ENCODE measurements at places on chromosomes 4 and X.
A peak's percentile ranks its signal among the peaks of the same experiment; 100 is the strongest.

DNA sequence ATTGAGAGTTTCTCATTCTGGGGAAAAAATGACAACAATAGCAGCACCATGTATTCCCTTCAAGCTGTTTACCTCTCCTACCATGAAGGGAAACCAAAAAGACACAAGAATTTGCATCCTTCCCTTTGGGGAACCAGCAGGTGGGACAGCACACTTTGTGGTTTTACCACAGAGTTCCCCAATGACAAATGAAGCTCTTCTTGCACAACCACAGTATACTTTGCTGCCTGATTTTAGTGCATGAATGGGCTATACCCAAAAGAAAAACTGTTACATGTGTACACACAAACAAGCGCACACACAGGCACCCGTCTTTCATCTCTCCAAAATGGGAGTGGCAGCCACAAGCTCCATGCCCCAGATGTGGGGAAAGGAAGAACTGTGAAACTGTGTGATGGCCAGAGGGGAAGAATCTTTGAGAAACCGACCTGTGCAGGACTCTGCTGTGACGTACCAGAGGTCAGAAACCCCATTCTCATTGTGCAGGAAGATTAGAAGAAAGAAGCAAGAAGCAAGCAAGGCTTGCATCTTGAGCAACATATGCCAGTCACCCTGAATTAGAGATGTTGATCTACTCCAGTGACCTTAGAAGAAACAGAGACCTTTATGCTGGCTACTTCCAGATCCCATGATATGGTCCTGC, 2.7 kb upstream of the MAML3 start:
- peak; percentile 28 for DNase-seq

DNA sequence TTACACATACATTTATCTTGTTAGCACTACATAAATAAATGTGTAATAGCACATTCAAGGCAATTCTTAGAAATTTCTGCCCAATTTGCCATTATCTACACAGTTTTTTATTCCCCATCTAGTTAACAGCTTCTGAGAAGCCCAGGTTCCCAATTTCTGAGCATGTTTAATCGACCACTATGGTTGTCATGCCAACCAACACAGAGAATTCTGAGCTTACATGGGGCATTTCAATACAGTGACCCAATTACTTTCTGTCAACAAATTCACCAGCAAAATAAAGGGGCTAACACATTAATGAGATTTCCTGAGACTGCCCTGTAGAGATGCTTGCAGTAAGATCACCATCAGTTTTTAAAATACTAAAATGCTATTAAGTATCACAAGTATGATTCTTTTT, 22.0 kb downstream of the GPM6A start:
- DNase-seq: no peak

GRCh38 chr4:24000470-24000831, 110.6 kb upstream of the PPARGC1A start:
- DNase-seq: no peak

DNA sequence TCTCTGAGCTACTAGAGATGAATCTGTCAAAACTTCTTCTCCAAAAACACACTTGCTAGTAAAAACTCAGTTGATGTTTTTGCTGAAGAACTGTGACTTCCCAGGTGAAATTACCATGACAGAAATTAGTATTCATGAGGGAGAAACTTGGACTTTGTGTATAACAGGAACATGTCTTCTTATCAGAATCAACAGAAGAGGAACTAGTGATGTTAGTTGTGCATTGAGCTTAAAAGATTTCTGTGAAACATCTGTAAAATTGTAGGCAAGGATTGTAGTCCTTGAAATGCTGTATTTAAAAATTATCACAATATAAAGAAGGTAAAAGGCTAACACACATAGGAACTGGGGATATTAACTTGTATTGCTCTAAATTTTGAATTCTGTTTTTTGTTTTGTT, 11.3 kb downstream of the FAM241A start:
- DNase-seq: no peak

DNA sequence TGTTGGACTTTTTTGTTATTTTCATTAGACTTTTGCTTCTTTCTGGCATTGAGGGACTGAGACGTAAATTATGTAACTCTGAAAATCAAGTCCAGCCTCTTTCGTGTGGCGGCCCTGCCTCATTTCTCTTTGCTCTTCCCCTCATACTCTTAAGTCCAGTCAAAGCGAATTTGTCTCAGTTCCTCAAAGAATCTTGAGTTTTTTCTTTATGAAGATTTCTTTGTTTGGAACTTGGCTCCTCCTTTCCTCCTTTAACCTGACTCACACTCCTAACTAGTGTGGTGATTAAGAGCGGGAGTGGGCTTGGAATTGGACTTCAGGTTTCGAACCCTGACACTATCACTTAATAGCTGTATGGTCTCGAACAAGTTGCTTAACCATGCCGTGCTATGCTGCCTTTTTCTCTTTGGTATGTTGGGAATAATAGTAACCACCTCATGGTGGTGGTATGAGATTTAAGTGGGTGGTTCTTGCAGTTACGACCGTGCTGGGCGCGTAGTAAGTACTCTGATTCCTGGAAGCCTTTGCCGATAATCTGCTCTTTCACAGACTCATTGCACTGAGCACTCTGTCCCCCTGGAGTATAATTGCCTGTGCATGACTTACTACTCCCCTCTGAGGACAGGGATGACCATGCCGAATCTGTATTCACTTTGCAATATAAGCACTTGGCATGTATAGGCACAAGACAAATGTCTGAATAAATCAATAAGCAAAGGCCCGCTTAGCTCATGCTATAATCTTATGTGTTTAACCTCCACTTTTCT, 19.1 kb downstream of the FNIP2 start:
- DNase-seq: no peak

DNA sequence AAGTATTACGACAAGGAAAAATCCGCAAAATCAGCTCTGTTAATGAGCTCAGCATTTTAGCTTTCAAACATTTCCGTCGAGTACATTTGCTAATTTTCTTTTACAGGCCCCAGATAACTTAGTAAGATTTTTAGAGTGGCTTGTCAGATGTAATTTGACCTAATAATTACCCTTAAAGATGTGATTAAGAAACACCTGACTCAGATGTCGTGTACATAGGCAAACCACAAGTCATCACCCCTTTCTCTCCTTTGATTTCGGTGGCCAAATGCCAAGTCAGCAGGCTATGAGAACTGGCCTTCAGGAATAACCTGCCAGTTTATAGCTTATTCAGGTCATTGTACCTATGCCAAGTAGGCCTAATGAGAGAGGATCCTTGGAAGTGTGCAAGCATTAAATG, 369.6 kb downstream of the PCDH7 start:
- no peak for DNase-seq

DNA sequence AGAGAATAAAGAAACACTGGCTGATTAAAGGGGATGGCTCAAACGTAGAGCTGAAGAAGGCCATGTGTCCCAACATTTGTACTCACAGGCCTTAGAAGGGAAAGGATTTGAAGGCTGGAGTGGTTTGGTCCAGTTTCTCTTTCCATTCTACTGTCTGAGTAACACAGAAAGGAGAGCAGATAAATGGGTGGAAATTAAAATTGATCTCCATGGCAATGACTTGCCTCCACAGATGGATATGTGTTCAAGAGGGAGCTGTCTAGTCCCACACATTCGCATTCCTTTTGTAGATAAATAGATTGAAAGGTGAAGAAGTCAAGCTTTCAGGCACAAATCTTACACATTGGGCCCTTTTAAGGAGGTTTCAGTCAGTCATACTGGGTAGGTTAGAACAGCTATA, 74.6 kb downstream of the DOCK11 start:
- no peak for DNase-seq

GRCh38 chr4:88320780-88321373, 36.5 kb upstream of the PPM1K start:
- peak; percentile 72 for DNase-seq

DNA sequence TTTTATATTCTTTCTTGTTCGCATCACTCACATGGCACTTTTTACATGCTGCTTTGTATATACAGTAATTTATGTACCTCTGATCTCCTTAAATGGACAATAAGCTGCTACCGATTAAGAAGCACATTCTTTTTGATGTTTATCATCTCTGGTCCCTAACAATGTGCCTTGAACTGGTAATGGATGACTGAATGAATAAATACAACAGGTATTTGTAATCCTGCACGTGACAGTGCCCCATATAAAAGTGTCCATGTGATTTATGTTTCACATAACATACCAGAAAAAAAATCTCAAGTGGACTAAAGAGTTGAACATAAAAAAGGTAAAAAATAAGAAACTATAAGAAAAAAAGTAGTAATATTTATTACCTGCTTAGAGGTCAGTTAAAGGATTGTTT, 7.7 kb upstream of the SLAIN2 start:
- no peak for DNase-seq

DNA sequence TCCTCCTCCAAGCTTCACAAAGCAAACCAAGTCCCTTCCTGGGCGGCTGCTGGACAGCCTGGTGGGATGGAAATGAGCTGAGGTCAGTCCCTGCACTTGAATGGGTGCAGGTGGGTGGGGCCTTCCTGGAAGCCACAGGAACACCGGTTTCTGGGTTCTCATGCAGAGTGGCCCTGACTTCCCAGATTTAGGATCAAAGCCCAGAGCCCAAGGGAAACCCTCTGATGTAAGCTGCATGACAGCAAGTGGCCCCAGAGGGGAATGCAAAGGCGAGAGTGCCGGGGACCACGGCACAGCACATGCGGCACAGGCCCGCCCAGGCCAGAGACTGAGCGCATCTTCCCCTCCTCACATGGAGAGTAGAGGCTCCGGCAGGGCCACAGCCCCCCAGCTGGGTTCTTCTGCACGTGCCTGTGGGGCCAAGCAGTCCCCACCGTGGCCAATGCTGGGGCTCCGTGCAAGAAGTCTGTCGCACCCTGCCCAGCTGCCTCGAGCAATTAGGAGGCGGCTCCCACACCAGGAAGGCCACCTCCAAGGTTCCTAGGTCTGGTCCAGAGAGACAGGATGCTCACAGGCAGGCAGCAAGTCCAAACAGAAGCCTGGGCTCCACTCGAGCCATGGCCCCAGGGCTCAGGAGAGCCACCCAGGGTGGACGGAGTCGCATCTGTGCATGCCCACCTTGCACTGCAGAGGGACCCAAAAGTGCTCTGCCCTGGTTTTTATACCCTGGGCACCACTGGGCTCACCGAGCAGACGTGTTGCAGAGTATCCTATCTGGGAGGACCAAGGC, 83.0 kb downstream of the HTRA3 start:
- DNase-seq: no peak

Measured in GM13977 (cell line).